ENCODE measurements at places on chromosomes 13 and 19.

GRCh38 chr13:24270639-24271141 lies 38.7 kb upstream of the C1QTNF9 start:
- peak; percentile 78 for DNase-seq

GRCh38 chr13:51532736-51533197 lies 51.5 kb upstream of the WDFY2 start:
- DNase-seq: no peak

DNA sequence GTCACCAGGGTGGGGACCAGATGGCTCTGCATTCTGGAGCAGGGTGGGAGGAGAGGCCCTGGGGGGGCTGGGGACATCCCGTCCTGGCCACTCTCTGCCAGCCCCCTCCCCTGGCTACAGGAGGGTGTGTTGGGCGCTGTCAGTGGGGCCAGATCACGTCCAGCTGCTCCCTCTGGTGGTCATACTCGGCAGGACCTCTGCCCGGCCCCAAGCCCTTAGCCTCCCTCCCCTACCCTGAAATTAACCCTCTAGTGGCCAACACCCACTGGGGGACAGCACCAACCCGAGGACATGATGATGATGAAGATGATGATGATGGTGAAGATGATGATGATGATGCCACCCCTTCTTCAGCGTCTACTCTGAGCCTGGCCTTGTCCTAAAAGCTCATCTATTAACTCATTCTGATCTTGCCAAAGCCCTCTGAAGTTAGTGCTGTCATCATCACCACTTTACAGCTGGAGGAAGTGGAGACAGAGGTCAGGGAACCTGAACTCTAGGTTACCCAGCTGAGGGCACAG lies 590 bp upstream of the LGI4 start:
- DNase-seq: peak; percentile 97

- no peak for DNase-seq
Observed at GRCh38 chr13:48748681-48749080, 95.0 kb downstream of the CYSLTR2 start.

GRCh38 chr19:2332341-2333026 lies 4.0 kb downstream of the SPPL2B start:
- DNase-seq: peak; percentile 60

DNA sequence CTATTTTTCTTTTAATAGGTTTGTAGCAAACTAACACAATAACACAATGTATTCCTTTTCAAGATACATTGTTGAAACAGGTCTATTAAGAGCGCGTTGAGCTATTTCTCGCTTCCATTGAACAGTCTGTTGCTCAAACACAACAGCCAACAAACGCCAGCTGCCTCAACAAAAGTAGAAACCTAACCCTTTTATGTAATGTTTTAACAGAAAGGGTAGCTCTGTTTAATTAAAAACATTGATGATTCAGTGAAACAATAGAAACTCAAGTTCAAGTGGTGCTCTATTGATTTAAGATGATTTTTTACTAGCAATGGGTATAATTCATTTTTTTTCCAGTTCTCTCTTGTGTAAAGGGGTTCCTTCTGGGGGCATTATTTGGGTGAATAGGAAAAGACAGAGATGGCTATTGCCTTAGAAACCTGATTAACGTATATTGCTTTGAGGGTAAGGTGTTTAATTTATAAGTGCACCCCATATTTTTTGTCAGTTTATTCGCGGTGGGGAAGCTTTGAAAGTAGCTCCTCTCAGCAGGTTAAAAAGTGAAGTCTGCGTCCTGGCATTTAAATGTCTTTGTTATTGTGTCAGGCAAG lies 14.9 kb downstream of the ZIC2 start:
- peak; percentile 65 for DNase-seq

GRCh38 chr19:18160971-18161635 lies 8.1 kb downstream of the PIK3R2 start:
- peak; percentile 57 for DNase-seq

GRCh38 chr19:23547816-23548430 lies 139.1 kb downstream of the ZNF675 start:
- no peak for DNase-seq

DNA sequence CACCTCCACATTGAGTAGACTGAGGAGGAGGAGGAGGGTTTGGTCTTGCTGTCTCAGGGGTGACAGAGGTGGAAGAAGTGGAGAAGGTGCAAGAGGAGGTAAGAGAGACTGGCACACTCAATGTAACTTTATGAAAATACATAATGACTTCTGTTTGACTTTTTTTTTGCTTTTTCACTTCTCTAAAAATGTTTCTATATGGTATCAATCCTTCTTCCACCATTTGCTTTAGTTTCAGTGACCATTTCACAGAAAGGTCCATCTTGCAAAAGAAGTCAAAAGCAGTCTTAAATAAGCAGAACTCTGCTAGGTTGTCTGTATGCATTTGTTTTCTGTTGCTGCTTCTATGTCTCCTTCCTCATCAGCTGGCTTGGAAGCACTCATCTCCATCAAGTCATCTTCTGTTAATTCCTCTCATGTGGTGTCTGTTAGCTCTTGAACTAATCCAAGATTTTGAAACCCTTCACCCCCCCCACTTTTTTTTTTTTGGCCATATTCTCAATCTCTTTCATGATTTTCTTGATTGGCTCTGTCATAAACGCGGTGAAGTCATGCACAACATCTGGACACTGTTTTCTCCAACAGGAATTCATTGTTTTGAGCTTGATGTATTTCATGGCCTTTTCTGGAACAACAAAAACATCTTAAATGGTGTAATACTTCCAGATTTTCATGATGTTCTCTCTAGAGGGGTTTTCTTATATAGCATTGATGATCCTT lies 80.8 kb downstream of the KL start:
- no peak for DNase-seq

- no peak for DNase-seq
Observed at GRCh38 chr19:38163419-38164290, 60.4 kb downstream of the DPF1 start.

DNA sequence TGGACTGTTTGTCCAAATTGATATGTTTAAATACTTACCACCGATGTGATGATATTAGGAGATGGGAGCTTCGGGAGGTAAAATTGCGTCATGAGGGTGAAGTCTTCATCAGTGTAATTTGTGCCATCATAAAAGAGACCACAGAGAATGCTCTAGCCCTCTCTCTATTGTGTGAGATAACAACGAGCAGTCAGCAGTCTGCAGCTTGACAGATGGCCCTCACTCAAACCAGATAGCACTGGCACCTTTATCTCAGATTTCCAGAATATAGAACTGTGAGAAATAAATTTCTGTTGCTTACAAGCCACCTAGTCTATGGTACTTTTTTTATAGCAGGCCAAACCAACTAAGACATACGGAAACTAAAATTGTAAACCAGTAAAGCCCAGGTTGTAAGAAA lies 1718.9 kb upstream of the MIR17HG start:
- no peak for DNase-seq

DNA sequence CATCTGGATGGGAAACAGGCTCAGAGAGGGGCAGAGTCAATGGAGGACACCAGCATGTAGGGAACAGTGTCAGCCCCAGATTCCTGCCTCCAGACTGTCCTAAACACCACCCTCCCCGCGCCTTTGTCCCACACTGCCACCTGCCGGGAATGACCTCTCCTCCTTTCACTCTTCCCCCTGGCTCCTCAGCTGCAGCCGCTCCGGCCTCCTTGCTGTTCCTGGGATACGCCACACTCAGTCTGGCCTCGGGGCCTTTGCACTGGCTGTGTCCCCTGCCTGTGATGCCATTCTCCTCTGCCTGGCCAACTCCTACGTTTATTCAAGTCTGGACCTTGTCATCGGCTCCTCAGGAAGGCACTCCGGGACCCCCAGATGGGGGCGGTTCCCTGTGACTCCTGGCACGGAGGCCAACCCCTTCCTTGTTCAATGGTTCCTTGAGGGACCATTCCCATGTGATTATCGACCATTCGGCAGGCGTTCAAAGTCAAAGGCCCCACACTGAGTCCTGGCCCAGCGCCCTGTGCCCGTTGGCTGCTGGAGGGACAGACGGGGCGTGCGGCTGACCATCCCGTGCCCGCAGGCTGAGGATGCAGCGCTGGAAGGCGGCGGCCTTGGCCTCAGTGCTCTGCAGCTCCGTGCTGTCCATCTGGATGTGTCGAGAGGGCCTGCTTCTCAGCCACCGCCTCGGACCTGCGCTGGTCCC lies 15.8 kb downstream of the FUT6 start:
- DNase-seq: no peak

GRCh38 chr19:4557971-4558941 lies 1.2 kb downstream of the SEMA6B start:
- DNase-seq: peak; percentile 86

DNA sequence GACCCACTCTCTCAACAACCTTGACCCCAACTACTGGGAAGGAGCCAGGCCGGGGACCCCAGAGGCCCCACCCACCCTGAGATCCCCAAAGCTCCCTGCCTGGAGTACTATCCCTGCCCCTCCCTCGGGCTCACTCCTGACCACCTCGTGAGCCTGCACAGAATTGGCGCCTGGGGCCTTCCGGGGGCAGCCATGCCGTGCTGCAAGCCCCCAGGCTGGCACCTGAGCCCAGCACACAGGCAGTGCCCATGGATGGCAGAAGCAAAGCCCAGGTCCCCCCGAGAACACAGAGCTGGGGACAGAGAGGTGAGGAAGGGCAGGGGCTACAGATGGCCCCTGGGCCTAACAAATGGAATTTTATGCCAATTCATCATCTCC lies 13.9 kb downstream of the LSM4 start:
- no peak for DNase-seq

DNA sequence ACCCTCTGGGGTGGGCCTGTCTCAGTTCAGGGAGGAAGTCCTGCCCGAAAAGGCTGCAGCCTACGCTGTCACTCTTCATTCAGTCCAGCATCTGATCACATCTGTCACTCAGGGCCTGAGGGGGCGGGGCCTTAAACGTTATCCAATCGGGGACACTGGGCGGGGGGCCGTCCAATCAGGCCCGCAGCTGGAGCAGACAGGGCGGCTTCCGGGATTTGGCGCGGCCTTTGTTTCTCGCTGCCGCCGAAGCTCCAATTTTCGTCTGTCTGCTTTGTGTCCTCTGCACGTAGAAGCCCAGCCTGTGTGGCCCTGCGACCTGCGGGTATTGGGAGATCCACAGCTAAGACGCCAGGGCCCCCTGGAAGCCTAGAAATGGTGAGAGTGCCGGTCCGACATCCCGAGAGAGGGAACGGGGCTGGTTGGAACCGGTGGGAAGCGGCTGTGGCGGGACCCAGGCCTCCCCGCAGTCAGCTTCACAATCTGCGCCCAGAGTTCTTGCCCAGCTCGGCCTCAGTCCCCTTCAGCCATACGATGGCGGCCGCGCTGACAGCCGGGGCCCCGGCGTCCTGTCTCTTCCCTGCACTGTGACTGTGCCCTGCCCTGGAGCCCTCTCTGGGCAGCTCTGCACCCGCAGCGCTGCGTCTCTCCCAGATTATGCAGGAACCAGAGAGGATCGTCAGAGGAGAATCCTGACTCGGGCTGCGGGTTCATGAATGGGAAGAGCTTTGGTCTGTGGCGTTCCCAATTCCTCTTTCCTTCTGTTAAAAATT lies at the start of gene ZNF730:
Gene ZNF730, plus strand, starts transcription at position 224 of the 770 bp plus-strand sequence. Its CDS starts 149 bp downstream, at position 373.
- DNase-seq: peak; percentile 95

GRCh38 chr13:100362781-100363180 lies 225.8 kb downstream of the GGACT start:
- DNase-seq: no peak

DNA sequence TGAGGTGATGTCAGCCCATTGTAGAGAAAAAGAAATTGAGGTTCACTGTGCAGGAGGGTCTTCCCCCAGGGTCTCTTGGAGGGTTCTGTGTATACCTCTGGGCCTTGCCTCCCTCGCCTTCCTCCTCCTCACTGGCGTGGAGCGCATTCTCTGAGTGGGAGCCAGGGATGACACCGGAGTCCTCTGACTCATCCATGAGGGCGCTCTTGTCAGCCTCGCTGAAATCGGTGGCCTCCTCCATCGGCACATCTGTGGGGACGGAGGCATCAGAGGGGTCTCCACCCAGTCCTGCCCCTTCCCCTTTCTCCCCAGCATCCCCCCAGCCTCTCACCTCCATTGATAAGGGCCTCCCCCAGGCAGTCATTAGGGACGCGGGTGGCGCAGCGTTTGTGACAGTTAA lies 16.2 kb downstream of the PRKD2 start:
- no peak for DNase-seq

DNA sequence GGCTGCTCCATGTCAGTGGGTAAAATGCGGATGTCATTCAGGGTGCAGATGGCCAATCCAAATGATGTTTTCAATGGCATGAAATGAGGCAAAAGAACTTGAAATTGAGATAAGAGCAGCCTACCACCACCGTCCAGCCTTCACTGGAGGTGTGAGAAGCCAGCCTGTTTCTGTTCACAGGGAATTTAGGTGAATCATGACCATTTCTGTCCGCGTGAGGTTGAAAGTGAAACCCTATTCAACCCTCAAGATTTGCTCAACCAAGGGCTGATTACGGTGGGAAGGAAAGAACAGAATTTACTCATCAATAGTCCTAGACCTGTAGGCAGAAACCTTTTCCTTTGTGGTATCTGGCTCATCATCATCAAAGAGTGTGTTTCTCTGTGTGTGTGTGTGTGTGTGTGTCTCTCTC lies 370.7 kb downstream of the COG6 start:
- DNase-seq: no peak

GRCh38 chr19:10517760-10518443 lies 655 bp upstream of the S1PR5 start:
- peak; percentile 24 for DNase-seq

DNA sequence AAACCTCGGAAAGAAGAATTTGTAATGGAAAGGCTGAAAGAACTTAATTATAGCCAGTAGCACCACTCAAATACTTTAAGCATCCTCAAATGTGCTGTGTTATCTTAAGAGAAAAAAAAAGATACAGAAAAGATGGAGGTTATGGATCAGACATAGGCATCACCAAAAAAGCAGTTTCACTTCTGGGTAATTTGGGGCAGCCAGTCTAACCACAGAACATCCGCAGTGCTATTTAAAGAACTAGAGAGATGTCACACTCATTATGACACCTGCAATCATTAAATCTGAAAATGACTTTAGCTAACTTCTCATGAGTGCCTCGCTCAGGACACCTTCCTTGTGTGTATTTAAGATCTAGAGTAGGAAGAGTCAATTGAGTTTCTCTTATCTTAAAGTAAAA lies 211.8 kb downstream of the RBM26 start:
- no peak for DNase-seq

DNA sequence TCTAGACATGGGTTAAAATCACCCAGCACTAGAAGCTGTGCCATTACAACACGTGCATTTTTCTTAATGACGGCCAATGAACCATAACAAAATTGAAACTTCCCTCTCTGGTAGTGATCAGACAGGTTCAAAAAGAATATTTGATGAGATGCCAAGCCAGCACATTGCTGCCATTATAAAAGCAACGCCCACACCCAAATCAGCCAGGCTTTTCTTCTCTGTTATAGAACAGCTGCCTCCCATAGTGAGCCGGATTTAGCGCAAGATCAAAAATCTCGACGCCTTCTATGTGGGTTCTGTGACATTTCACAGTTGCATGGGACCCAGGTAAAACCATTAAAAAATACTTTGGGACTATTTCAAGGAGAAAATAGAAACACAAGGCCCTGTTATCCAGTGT lies 1158.0 kb downstream of the EFNB2 start:
- no peak for DNase-seq
